ENCODE measurements at places on chromosomes 5 and 9. TPM values are rescaled to one million over a fixed set of nuclear protein-coding genes. Genes with fewer than 3 reads are reported as not detected.

Gene NOXA1
- total RNA-seq, result 0.39 TPM

Gene SPAG8
- 0.43 TPM for total RNA-seq

Gene DMRT2
- total RNA-seq, result not detected

- ATAC-seq, result peak; percentile 64
Observed at GRCh38 chr5:134226441-134227192, 744 bp upstream of the PPP2CA start.

DNA sequence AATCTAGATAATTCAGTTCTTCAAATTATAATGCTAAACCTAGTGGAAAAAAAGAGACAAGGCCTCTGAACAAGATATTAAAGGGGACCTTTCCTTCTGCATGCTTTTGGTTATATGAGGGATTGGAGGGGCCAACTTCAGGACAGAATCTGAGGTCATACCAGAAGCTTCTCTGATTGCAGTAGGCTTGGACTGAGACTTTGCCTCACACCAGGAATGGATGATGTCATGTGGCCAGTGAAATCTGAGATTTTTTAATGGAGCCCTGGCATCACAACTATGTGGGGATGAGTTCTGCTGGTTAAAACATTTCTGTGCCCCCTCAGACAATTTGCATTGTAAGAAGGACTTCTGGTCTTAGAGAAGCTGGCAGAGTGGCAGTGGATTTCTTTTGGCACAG lies 88.6 kb downstream of the ANGPTL2 start:
- no peak for ATAC-seq

DNA sequence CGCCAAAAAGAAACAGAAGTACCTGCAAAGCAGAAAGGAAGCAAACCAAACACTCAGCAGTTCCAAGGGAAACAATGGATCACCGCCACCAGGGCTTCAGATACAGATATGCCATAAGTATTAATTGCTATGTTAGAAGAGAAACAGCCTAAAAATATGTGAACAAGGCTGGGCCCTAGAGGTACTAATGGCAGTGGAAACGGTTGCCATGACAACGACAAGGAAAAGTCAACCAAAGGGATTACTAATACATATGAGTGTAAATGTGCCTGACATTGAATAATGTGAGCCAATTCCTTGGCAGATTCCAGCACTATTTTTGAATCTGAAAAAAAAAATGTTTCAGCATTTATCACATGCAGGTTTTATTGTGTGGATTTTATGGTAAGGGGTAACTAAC lies 75.0 kb downstream of the CAVIN4 start:
- no peak for ATAC-seq

- no peak for ATAC-seq
Observed at GRCh38 chr5:163361450-163361849, 75.9 kb upstream of the CCNG1 start.

- peak; percentile 71 for ATAC-seq
Observed at GRCh38 chr9:17134396-17135294, at the start of gene CNTLN. Gene CNTLN, plus strand, starts transcription at chr9:17135040. Its CDS starts 26 bp downstream, at chr9:17135066.

Data from activated T-helper 17 cell treated with anti-CD3 and anti-CD28 coated beads, Interleukin-2, amount 50 U/mL, for 72 hours (primary cell).